ENCODE measurements at places on chromosomes 5 and 9.
A peak's percentile ranks its signal among the peaks of the same experiment; 100 is the strongest.

DNA sequence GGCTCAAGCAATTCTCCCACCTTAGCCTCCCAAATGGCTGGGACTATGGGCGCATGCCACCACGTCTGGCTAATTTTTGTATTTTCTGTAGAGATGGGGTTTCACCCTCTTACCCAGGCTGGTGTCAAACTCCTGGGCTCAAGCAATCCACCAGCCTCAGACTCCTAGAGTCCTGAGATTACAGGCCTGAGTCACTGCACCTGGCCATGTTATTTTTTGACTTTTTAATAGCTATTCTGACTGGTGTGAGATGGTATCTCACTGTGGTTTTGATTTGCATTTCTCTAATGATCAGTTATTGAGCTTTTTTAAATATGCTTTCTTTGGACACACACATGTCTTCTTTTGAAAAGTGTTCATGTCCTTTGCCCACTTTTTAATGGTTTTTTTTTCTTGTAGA is 38.2 kb downstream of the FBXW2 start:
- no peak for DNase-seq

GRCh38 chr5:86917117-86917579 is 299.4 kb downstream of the COX7C start:
- no peak for DNase-seq

DNA sequence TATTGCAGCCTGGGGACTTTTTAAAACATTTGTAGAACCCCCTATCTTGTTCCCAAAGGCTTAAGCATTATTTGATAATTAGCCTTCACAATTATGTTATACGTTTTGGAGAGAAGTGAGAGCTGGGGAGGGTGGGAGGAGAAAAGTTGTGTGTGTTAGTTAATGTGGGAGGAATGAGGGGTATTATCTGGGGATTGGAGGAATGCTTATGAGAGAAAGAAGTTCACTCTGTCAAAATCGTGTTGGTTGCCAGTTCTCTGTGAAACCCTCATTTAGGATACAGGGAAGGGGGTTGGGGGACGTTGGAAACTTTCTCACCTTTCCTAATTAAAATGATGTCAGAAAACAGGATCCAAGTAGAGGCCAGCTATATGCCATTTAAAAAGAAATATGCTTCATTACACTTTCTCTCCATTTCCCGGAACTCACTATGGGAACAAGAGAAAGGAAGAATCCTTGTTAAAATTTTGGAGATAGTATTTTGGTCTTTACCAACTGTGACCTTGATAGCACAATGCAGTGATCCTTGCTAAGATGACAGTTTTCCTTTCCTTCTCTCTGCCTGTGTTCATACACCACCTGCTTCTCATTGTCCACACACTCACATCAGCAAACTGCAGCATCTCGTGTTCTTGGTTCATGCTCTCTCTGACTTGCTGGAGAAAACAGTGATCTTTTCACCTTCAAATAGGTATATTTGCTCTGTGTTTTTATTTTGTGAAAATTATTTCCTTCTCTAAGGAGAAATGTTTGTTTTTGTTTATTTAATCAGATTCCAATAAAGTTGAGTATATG is 336.7 kb upstream of the CLINT1 start:
- no peak for DNase-seq

- no peak for DNase-seq
Measured at GRCh38 chr5:145903867-145904266, 31.1 kb upstream of the GRXCR2 start.

DNA sequence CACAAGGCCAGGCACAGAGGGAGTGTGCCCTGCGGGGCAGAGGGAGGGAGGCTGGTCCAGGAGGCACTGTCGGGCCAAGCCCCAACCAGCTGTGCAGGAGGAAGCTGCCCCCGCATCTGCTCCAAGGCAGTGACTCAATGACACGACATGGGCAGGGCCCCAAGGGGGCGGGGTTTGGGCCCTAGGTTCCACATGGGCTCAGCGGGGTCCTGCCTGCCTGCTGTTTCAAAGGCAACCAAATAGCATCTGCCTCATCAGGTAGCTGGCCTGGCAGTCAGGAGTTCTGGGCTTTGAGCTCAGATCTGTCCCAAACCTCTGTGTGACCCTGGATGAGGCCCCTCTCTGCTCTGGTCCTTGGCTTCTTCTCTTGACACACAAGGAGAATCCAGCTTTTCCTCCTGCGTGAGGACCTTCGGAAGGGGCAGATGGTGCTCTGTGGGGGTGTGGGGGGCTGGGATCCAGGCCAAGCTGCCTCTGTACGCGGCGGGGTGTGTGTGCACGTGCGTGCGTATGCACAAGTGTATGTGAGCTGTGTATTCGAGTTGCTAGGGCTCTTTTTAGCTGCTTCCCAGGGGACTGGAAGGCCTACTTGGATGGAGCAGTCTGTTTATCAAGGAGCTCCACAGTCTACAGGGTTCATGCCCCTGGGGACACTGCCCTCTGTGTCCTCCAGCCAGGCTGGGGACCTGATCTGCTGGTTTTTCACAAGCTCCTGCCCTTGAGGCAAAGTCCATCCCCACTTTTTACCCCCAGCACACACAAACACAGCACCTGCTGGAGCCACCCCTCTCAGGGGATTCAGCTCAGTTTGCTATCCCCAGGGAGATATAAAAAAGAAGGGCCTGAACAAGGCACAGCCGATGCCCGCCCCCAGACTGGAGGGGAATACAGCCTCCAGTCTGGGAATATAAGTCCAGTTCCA is 138.9 kb downstream of the RGS3 start:
- DNase-seq: peak; percentile 54

DNA sequence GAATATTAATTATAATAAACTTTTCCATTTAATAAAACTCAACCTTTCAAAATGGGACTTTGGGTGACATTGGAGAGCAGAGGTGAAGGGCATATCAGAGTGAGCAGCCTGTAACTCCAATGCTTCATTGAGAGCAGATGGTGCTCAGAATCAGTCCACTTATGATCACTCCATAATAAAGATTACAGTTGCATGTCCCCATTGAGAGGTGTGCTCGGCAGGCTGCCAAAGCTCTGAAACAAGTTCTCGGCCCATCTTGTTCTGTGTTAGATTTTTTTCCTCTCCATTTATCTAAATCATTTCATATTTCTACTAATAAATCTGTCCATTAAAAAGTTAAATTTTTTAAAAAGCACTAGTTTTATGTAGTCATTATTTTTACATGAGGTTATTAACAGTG is 1786.4 kb upstream of the WWC1 start:
- DNase-seq: no peak

- no peak for DNase-seq
Measured at GRCh38 chr9:34514816-34515215, 8.0 kb downstream of the ENHO start.

- no peak for DNase-seq
Measured at GRCh38 chr9:4356306-4356705, 56.4 kb upstream of the GLIS3 start.

DNA sequence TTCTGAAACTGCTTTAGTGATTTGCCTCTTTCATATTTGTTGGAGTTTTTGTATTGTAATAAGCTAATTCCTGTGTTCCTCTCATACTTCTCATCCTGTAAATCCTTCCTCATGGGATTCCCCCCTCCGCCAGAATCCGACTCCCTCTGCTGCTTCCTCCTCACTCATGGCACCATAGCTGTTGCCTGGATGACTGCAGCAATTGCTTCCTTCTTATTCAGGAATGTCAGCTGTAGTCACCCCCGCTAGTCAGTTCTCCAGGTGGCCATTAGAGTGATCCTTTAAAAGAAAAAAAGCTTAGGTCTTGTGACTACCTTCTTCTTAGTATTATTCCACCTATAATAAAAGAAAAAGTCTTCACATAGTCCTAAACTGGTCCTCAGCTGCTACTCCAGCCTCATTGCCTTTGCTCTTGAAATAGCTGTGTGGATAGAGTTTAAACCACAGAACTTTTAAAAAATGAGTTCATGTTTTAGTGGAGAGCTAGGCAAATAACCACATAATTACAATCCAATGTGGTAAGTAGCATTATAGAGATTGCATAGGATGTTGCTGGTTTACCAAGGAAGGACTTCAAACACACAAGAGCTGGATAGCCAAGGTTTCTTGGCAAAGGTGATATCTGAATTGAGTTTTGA is 227.3 kb downstream of the KDM4C start:
- DNase-seq: no peak

DNA sequence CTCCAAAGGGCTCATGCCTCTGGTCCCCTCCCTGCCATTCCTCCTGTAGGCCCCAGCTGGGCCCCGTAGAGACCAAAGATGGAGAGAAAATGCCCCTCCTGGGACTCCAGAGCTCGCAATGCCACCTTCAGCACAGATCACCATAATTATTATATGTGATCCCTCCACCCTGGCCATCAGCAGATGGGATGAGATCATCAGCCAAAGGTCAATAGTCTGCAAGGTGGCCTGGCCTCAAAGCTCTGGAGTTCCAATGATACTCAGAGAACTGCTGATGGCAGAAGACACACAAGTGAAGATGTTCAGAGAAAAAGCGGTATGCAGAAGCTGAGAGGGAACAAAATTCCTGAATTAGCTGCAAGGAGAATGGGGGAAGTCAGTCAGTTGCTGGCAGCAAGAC is 5.0 kb downstream of the RPP25L start:
- no peak for DNase-seq

DNA sequence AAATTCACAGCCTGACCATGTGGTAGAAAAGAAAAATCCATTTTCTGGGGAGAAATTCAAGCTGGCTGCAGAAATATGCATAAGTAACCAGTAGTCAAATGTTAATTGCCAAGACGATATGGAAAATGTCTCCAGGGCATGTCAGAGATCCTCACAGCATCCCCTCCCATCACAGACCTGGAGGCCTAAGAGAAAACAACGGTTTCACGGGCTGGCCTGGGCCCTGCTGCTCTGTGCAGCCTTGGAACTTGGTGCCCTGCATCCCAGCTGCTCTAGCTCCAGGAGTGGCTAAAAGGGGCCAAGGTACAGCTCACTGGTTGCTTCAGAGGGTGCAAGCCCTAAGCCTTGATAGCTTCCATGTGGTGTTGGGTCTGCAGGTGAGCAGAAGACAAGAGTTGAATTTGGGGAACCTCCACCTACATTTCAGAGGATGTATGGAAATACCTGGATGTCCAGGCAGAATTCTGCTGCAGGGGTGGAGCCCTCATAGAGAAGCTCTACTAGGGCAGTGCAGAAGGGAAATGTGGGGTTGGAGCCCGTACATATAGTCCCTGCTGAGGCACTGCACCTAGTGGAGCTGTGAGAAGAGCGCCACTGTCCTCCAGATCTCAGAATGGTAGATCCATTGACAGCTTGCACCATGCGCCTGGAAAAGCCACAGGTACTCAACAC is 49.7 kb downstream of the PTBP3 start:
- DNase-seq: no peak

- no peak for DNase-seq
Measured at GRCh38 chr9:87642330-87643106, 83.4 kb upstream of the CTSL start.
